ENCODE measurements at places on chromosomes 11 and 22. TPM values are rescaled to one million over a fixed set of nuclear protein-coding genes. Genes with fewer than 3 reads are reported as not detected.

HOATZ gene
- total RNA-seq: not detected

GRCh38 chr11:134574425-134574824 is 162.4 kb upstream of the B3GAT1 start:
- DNase-seq: no peak

GRCh38 chr22:38401336-38402084 is 53.5 kb downstream of the KCNJ4 start:
- DNase-seq: no peak

GRCh38 chr11:115360186-115360824 is 143.9 kb downstream of the CADM1 start:
- DNase-seq: no peak

DNA sequence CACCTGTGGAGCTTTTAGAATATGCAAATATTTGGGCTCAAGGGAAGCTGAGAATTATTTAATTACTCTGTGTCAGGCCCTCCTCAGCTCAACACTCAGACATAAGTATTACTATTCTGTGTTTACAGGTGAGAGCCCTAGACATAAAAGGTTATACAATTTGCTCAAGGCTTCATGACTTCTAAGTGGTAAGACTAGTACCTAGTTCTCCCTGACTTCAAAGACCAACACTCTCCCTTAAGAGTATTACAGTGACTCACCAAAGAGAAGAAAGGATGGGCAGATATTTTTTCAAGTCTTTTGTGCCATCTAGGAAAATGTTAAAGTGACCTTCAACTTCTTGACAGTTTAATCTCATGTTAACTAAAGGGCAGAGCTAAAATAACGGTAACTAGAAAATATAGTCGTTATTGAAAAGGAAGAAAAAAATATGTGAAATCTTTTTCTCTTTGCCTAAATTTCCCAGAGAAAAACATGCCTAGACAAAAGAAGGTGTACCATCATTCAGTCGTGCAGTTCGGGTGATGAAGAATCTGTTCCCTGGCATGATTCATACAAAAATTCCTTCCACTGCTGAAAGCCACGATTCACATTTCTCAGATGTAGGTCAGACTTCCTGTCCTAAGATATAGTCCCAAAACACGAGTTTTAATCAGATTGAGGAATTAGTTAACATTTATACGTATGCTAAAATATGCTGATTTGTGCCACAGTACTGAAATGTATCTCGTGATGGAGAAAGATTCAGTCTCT is 849.1 kb upstream of the API5 start:
- DNase-seq: no peak

- no peak for DNase-seq
These were observed 14.9 kb downstream of the TP53AIP1 start for GRCh38 chr11:128927683-128928336.

- DNase-seq: no peak
These were observed 20.9 kb upstream of the PARVG start for GRCh38 chr22:44159811-44160210.

DNA sequence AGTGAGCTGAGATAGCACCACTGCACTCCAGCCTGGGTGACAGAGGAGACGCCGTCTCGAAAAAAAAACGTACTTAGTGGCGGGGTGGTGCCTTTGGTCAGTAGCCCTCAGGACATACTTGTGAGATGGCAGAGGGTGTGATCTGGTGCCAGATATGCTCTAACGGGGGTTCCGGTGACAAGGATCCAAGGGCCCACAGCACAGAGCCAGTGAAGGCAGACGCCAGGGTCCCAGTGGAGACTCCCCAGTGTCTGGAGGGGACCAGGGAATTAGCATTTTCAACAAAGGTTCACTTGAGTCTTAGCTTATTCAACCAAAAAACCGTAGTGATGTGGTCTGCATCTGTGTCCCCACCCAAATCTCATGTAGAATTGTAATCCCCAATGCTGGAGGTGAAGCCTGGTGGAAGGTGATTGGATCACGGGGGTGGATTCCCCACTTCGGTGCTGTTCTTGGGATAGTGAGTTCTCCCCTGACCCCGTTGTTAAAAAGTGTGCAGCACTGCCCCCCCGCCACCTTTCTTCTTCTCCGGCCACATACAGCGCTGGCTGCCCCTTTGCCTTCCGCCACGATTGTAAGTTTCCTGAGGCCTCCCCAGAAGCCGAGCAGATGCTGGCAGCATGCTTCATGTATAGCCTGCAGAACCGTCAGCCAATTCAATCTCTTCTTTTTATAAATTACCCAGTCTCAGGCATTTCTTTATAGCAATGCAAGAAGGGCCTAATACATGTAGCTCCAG is 26.6 kb upstream of the OSBPL5 start:
- no peak for DNase-seq
